ENCODE measurements at places on chromosomes 3 and 15.

DNA sequence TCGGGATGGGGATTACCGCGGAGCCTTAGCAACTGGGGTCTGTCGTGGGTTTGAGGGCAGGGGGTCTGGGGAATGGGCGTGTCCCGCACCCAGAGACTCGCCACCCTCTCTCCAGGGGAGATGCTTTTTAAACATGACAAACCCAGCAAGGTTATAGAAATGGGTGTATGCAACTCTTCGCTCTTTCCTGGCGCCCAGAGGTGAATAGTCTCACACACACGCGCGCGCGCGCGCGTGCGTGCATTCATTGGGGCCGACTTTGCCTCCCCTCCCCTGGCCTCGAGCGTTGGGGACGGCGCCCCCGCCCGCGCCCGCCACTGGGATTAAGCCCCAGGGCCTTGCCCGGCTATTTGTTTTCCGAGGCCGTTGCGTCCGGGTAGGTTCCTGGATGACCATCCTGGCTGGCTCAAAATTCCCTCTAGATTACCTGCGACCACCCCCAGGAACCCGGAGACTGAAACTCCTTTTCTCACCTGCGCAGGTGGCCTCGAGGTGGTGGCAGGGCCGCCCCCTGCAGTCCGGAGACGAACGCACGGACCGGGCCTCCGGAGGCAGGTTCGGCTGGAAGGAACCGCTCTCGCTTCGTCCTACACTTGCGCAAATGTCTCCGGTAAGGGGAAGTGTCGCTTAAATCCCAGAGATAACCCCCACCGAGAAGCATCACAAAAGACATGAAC lies 777 bp downstream of the GPR160 start:
- no peak for DNase-seq

GRCh38 chr3:69541711-69542088 lies 155.8 kb upstream of the FRMD4B start:
- DNase-seq = no peak

GRCh38 chr3:149620291-149621020 lies 37.4 kb downstream of the WWTR1 start:
- no peak for DNase-seq

DNA sequence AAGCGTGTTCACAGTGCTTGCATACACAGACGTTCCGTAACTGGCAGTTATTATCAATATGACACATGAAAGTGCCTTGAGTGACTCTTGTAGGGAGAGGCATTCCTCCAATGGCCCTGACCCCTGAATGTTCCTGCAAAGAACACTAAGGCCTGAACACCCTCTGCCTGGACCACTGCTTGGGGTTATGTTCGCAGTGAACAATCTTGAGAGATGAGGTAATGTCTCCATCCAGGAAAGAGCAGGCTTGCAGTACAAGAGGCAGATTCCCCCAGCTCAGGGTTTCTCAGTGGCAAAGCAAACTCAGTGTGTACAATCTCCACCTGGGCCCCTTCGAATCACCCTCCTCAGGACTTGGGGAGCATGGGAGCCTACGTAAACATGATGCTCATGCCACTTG lies 324.6 kb downstream of the MAGI1 start:
- DNase-seq = no peak

GRCh38 chr15:90667073-90667754 lies 49.9 kb upstream of the BLM start:
- no peak for DNase-seq

DNA sequence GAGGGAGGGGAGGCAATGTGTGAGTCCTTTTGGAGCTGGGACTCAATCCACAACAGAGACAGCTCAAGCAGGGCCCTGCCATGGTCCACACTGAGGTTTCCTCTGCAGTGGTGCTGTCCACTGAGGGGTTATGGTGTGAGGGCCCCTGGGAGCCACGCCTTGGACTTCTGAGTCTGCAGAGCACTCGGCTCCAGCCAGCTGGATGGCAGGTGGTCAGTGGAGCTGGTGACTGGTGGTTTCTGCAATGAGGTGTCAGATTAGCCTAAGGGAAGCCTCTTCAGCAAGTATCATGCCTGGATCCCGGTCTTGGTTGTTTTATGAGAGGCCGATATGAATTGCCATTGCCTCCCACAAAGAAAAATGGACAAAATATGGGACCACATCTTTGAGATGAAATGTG lies 21.7 kb downstream of the LSM3 start:
- no peak for DNase-seq

DNA sequence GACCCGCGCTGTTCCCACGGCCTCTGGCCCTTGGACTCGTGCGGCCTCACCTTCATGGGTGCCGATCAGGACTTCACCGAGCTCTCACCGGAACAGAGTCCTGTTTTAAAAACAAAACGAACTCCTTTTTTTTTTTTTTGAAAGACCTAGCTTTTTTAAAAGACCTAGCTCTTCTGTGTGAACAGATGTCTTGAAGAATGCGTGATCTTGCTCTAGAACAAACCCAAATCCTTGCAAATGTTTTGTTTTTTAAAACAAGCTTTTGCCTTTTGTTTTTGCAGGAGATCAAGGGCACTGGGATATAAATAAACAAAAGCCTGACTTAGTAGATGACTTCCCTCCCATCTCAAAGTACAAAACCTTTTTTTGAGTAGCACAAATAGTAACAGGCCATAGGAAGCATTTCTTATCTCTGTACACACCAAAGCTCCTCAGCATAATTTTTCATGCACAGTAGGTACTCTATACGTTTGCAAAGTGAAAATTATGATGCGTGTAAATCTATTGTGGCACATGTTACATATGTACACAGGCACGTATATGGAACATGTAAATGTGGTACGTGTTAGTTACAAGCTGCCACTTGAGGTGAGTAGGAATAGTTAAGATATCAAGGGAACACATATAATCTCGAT lies 1.1 kb upstream of the MSL2 start:
- DNase-seq = no peak

- DNase-seq = no peak
These were observed 59.2 kb downstream of the OXSM start for GRCh38 chr3:25849091-25849490.

GRCh38 chr15:85276921-85277320 lies 103.5 kb upstream of the AKAP13 start:
- no peak for DNase-seq

DNA sequence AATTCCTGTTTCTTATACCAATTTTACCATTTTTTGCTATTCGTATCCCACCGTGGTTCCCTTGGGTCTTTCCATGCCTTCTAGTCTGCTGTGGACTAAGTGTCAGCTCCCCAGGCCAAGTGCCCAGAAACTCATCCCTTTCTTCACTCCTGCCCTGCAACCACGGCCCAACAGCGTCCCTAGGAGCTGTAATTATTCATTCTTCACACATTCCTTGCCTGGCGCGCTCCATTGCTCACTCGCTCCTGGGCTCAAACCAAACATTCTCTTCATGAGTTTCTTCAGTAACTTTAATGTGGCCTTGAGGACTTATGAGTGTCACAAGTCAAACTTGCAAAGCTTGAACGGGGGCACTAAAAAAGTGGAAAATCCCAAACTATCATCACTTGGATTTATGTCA lies 15.7 kb downstream of the GABRB3 start:
- DNase-seq = no peak

DNA sequence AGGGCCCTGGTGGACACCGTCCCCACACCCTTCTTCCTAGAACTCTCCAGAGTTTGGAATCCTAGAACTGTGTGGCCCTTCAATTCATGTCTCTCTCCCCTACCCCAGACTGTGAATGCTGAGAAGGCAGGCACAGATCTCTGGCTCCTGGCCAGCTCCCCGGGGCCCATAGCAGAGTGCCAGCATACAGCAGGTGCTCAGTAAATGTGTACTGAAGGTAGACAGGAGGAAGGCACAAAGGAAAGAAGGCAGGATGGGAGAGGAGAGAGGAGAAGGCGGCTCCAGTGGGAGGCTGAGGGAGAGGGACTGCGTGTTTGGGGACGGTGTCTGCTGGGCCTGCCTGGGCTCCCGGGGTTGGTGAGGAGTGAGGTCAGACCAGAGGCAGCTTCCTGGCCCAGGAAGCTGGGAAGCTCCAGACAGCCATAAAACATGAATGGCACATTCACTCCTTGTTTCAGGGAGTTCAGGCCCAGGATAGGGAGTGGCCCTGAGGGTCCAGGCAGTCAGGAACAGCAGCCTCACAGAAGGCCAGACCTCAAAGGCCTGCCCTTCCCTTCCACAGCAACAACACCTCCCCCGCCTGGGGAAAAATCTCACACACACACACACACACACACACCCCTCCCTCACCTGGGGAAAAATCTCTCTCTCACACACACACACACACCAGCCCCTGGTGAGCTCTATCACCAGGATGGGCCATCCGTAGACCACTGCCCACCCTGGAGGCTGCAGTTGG lies 137.1 kb upstream of the PRR20G start:
- no peak for DNase-seq

- no peak for DNase-seq
These were observed 40.1 kb downstream of the CDCP1 start for GRCh38 chr3:45105855-45106671.

DNA sequence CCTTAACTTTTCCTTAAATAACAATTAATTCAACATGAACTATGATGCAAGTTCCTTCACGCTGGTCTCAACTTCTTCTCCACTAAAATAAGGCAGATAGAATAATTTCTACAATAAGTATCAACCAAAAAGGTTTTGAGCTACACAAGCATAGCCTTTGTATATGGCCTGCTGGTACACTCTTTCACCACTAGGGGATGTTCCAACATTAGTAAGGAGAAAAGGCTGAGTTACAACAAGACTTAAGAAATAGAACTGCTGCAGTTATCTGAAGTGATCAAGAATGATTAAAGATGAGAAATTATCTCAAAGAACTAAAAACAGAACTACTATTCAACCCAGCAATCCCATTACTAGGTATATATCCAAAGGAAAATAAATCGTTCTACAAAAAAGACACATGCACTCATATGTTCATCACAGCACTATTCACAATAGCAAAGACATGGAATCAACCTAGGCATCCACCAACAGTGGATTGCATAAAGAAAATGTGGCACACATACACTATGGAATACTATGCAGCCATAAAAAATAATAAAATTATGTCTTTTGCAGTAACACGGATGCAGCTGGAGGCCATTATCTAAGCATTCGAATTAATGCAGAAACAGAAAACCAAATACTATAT lies 14.4 kb downstream of the ATP13A3 start:
- no peak for DNase-seq

- no peak for DNase-seq
These were observed 37.9 kb downstream of the SLC9A9 start for GRCh38 chr3:143810166-143810952.

GRCh38 chr15:70337277-70338186 lies 239.8 kb upstream of the TLE3 start:
- DNase-seq = no peak

DNA sequence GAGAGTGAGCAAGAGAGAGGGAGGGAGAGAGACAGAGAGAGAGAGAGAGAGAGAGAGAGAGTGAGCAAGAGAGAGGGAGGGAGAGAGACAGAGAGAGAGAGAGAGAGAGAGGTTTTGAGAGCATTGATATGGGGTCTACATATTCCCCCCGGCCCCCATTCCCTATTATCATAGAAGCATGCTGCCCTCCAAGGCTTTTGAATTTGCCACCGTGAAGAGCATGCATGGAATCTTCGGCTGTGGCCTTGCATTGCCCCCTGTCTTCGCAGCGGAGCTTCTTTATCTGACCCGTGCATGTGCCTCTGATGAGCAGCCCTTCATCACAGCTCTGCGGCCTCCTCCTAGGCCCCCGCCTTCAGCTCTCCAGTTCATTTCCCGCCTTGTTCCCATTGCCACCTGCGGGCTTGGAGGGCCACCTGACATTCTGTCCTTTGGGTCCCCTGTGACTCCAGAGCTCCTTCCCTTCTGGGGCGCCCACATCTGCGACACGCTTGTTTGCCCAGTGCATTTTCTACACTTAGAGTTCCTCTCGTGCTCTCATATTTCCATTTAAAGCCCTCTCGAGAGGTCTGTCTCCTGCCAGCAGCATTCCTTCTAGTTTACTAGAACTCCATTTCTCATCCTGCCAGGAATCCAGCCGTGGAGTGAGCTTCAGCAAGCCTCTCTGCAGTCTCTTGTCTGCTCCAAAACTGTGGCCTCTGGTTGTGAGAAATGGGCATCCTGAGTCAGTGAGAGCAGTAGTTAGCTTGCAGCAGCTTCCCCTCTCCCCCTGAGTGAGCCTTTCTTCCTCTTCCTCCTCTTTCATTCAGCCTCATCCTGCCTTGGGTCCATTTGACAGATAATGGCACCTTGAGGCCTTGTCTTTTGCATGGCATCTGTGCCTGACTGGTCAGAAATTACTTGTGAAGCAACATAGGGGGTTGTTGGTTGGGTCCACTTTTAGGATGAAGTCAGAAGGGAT lies 25.3 kb downstream of the LPP start:
- no peak for DNase-seq

DNA sequence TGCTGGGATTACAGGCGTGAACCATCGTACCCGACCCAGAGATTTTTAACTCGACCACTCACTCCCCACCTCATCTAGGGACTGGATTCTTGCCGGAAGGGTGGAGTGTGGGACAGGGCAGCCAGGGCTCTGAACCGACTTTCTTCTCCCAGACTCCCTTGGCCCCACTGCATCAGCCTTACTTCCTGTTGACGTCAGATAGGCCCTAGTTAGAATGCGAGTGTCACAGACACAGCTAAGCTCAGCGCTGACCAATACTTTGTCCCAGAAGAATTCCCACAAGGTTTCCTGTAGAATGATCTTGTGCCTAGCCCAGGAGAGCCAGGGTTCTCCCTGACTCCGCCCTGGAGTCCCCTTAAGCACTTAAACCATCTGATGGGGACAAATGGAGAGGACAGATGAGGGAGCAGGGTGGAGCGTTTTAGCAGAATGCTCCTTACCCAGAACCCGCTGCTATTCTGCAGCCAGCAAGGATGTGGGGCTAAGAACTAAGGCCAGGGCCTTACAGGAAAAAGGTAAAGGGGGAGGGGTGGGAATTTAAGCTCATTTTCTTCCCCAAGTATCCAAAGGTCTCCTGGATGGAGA lies 5.8 kb upstream of the TUSC2 start:
- no peak for DNase-seq

DNA sequence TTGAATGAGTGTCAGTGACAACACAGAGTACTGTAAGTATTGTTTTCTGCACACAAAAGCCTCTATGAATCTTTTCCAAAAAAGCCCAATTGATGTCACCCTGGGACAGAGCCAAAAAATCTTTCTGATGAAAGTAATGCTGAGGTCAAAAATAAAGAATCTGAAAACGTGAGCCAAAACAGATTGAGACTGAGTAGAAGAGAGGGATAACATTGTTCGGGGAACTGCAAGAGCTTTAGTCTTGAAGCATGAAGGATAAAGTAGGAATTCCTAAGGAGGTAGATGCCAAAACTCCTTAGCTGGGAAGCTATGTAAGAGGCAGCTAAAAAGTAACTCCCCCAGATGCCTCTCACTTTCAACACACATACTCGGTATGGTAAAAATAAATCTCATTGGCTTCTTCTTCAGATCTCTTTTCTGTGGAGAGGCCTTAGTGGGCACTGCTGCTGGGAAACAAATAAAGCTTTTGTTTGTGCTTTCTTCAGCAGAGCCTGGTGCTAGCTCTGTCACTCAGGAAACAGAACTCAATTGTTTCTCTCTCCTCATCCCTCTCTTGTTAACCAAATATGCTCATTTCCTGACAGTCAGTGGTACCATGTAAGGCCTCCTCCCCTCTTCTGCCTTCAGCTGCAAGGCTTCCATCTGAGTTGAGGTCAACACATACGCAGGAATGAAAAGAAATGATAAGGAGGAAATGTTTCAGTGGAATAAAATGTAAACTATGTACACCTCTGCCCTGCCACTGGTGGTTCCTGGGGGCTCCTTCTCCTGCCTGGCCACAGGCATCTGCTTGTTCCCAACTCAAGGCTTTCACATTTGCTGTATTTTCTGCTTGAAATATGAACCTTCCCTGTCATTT lies 58.1 kb downstream of the CD200 start:
- no peak for DNase-seq
